RPMI7951 (cell line): ENCODE measurements at places on chromosomes 16 and 17.

- no peak for DNase-seq
These were observed 8.2 kb upstream of the CMIP start for GRCh38 chr16:81436386-81436785.

- no peak for DNase-seq
These were observed 5.3 kb downstream of the CBX4 start for GRCh38 chr17:79833744-79834564.

DNA sequence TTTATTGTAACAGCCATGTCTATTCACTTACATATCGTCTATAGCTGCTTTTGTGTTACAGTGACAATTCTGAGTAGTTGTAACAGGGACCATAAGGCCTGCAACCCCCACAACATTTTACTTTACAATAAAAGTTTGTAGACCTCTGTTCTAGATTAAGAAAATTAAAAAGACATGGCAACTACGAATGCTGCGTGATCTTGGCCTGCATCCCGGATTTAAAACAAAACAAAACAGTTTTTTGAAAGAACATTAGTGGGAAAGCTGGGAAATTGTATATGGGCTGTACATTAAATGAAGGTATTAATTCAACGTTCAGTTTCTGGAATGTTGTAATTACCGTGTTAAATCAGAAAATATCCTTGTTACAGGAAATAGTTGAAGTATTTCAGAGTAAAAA, 64.1 kb downstream of the RMI2 start:
- no peak for DNase-seq

- DNase-seq: peak; percentile 35
These were observed 66.6 kb upstream of the CBX4 start for GRCh38 chr17:79905832-79906231.

DNA sequence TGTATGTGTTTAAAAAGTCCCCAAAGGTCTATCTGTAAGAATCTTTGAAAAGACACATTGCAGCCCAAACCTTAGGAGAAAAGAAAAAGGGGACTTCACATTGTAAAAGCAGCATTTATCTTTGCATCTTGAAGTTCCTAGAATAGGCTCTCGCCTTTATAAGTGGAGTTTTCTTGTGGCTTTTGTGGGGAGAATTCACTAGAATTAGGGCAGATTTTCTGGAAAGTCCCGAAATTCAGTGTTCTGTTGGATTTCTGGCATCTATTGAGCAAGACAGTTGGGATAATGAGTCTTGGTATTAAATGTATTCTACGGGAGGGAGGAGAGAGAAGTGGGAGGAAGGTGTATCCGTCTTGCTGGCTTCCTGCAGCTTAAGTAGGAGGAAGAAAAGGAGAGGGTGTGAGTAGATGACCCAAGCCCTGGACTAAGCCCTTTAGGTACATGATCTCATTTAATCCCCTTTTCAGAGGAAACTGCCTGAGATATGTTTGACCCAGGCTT, 62.6 kb downstream of the PRKCA start:
- peak; percentile 38 for DNase-seq

GRCh38 chr16:23952128-23952970, 116.6 kb downstream of the PRKCB start:
- DNase-seq: peak; percentile 24

GRCh38 chr16:15517743-15518377, 83.5 kb downstream of the BMERB1 start:
- DNase-seq: no peak

- no peak for DNase-seq
These were observed 15.1 kb upstream of the SLC52A1 start for GRCh38 chr17:5050278-5050677.
